ENCODE measurements at places on chromosomes 16 and 17. TPM values are rescaled to one million over a fixed set of nuclear protein-coding genes. Genes with fewer than 3 reads are reported as not detected.
A peak's percentile ranks its signal among the peaks of the same experiment; 100 is the strongest.

PYY gene
- total RNA-seq = not detected

- no peak overlapping the region for H3K4me3 ChIP-seq
- no peaks in the 10 kb centered on the region for H3K4me1 ChIP-seq
- H3K27ac ChIP-seq = no peak overlapping the region
- H3K27me3 ChIP-seq = no peaks in the 10 kb centered on the region
- no peak for DNase-seq
- no peaks in the 10 kb centered on the region for H3K36me3 ChIP-seq
These were observed 25.0 kb downstream of the WNT9B start for GRCh38 chr17:46876353-46876887.

DNA sequence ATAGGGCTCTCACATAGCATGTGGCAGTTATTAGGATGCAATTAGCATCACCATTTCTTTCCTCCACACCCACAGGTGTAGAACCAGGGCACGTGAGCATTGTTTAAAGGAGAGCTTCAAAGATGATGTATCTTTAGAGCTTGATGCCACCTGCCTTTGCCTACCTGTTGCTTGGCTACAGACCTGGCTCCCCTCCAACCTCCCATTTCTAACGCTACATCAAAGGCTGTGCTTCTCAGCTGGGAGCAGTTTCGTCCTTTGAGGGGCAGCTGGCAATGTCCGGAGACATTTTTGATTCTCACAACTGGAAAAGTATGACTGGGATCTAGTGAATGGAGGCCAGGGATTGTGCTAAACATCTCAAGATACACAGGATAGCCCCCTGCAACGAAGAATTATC, 78.5 kb upstream of the CLEC3A start:
- no peaks in the 10 kb centered on the region for H3K27me3 ChIP-seq
- H3K4me3 ChIP-seq = no peak overlapping the region
- DNase-seq = no peak
- H3K4me1 ChIP-seq = no peaks in the 10 kb centered on the region
- H3K27ac ChIP-seq = no peak overlapping the region

GRCh38 chr17:63933598-63933997, 1.5 kb upstream of the CD79B start:
- H3K27me3 ChIP-seq = no peaks in the 10 kb centered on the region
- peaks cover 15% of the 10 kb centered on the region for H3K4me1 ChIP-seq
- no peak overlapping the region for H3K4me3 ChIP-seq
- H3K27ac ChIP-seq = no peak overlapping the region

- no peaks in the 10 kb centered on the region for H3K36me3 ChIP-seq
- H3K4me1 ChIP-seq = no peaks in the 10 kb centered on the region
- H3K4me3 ChIP-seq = no peak overlapping the region
- no peak overlapping the region for H3K27ac ChIP-seq
These were observed 40.7 kb downstream of the ADCY9 start for GRCh38 chr16:4075534-4075933.

DNA sequence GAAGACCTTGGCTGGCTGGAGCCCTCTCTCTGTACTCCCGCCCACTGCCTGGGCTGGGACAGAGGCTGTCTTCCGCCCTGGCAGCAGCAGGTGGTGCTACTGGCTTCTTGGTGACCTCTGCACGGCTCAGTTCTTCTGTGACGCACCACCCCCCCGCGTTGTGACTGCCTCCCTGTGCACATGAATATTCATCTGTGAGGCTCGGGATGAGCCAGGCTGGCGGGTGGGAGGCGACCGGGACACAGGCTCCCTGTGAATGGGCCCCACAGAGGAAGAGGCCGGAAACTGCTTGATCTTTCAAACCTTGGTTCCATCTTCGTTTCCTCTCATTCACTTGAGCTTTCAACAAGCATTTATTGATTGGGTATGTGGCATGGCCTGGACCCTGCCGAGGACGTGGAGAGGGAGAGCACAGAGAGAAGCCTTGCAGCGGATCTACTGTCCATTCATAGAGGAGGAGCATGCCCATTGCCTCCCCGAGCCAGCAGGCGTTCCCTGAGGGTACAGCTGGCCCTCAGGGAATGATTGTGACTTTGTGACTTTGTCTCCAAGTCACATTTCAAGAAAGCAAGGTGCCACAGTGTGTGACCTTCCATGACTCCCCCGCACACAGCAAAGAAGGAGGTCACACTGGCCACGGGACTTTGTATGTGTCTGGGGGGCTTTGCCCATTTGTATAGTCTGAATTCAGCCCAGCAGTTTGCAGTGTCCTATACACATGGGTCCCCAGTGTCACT, 45.0 kb downstream of the B9D1 start:
- H3K36me3 ChIP-seq = peaks cover 6% of the 10 kb centered on the region
- DNase-seq = peak; percentile 93
- H3K4me1 ChIP-seq = peaks cover 15% of the 10 kb centered on the region
- no peak overlapping the region for H3K4me3 ChIP-seq

DNA sequence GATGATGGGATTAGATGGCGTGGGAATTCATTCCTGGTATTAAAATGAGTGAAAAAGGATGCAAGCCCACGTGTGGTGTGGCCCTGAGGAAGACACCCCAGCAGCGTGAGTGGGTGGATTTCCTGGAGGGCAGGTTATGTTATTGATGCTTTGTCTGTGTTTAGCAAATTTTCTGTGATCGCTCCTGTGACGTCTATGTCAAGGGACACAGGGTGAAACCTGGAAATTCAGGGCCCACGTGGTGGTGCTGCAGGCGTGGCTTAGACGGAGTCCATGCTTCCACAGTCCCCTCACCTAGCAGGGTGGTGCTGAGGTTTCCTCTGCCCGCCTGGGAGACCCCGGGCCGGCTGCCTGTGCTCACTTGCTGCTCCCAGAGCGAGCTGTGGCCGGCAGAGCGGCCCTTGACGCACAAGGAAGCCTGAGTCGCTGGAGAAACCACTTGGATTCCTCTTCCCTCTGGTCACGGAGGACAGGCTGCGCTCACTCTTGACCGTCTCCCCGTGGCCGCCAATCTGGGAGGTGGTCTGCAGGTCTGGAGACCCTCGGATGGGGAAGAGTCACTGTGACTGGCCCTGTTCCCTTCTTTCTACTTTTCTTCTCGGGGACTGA, 23.4 kb downstream of the BAIAP2 start:
- H3K4me3 ChIP-seq = no peak overlapping the region
- DNase-seq = peak; percentile 34
- H3K27ac ChIP-seq = no peak overlapping the region
- peaks cover 22% of the 10 kb centered on the region for H3K4me1 ChIP-seq
- H3K36me3 ChIP-seq = peaks cover 9% of the 10 kb centered on the region
